ENCODE measurements at places on chromosomes 6 and 20.

- DNase-seq: no peak
Observed at GRCh38 chr6:130826442-130827246, 562 bp upstream of the SMLR1 start.

DNA sequence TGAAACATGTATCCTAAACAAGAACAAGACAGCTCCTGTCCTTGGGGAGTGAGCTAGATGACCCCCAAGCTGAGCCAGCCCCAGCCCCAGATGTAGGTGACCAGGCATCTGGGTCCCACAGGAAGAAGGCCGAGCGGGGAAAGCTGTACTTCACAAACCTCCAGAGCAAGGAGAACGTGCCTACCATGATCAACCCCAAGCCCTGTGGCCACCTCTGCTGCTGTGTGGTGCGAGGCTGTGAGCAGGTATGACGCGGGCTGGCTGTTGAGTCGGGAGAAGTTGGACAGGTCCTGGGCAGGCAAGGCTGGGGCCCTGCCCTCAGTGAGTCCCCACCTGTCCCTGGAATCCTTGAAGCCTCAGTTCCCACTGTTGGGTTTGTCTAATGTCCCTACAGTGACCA lies 11.4 kb upstream of the CAPN11 start:
- no peak for DNase-seq

DNA sequence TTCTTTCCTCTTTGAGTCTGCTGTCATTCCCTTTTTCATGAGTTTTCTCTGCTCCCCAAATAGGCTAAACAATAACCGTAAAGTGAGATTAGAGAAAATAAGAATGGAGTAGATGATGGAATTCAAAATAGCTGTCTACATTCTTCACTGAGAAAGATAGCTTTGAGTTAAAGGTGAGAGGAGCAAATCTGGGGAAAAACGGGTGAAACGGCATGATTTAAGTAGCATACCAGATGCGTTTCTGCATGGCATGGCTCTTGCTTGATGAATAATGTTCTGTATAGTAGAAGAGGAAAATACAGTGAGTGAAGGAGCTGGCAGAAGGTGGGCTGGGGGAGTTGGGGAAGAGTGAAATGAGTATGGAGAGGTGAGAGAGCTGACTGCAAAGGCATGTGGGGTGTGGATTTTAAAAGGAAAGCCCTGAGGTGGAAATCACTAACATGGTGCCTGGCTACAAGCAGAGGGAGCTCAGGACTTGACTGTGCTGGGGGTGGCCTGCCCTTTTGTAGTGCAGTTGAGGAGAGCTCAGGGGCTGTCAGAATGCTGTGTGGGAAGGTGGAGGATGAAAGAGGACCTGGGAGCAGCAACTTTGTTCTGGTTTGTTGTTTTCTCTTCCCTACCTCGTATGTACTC lies 8.8 kb downstream of the BICRAL start:
- DNase-seq: no peak

DNA sequence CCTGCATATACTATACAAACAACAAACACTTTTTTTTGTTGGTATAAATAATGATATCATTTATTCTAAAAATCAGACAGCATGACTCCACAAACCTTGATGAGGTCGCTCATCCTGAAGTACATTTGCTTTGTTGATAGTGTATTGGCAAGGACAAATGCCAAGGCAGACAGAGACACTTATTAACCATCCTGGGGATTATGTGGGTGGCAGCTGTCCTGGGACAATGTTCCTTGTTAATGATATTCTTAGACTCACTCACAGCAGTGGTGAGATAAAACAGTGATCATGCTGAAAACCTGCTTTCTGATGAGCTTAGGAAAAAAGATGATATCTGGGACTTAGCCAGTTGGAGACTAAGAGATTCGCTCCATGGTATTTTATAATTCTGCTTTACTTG lies 85.4 kb upstream of the OGFRL1 start:
- no peak for DNase-seq

DNA sequence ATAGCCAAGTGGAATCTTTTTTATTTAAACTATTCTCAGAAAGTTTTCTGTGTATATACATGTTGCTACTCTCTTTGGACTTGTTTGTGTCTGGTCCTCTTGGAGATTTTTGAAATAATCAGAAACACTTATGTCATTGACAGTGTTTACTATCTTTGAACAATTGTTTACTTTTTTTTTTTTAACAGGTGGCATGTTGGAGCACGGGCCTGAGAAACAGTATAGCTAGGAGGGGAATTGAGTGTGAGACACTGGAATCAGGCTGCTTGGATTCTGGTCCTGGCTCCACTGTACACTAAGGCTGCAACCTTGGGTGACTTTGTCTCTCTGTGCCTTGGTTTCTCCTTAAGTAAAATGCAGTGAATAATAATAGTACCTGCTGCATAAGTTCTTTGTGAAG lies 279.6 kb downstream of the PRL start:
- no peak for DNase-seq

GRCh38 chr20:14711652-14712051 lies 374.2 kb upstream of the FLRT3 start:
- no peak for DNase-seq

GRCh38 chr6:82264824-82265223 lies 17.3 kb upstream of the IBTK start:
- DNase-seq: no peak

DNA sequence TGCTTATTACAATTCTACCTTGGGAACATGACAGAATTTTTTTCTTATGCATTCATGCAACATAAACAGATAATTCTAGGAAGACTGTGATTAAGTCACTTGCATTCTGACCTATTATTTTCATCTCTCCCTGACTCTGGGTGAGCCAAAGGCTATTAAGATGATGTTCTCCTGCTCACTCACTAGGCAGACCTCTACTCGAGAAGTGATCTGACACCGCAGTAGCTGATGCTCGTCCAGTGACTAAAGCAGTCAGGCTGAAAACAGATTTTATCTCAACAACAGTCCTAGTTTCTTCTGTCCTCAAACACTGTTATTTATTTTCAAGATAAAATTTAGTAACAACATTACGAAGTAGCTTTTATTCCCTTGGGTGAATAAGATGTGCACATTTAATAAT lies 17.3 kb downstream of the NAA20 start:
- DNase-seq: no peak

GRCh38 chr20:54345821-54346220 lies 129.6 kb upstream of the DOK5 start:
- no peak for DNase-seq

GRCh38 chr20:59207742-59208357 lies 44.2 kb downstream of the ZNF831 start:
- DNase-seq: peak; percentile 57

DNA sequence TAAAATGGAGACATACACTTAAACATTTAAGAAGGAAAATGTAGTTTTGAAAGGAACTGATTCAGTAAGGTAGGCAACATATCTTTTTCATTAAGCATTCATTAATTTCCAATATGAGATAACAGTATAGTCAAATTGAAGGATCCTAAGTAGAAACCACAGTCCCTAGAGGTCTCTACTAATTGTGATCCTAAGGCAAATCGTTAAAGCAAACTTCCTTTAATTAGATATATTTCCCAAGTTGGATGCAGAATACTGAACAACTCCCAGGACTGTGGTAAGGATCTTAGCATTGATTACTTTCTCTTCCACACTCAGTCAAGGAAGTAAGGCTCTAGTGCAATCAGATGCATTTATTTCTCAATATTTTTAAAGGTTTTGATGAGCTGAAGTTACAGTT lies 604.1 kb upstream of the GJE1 start:
- no peak for DNase-seq

DNA sequence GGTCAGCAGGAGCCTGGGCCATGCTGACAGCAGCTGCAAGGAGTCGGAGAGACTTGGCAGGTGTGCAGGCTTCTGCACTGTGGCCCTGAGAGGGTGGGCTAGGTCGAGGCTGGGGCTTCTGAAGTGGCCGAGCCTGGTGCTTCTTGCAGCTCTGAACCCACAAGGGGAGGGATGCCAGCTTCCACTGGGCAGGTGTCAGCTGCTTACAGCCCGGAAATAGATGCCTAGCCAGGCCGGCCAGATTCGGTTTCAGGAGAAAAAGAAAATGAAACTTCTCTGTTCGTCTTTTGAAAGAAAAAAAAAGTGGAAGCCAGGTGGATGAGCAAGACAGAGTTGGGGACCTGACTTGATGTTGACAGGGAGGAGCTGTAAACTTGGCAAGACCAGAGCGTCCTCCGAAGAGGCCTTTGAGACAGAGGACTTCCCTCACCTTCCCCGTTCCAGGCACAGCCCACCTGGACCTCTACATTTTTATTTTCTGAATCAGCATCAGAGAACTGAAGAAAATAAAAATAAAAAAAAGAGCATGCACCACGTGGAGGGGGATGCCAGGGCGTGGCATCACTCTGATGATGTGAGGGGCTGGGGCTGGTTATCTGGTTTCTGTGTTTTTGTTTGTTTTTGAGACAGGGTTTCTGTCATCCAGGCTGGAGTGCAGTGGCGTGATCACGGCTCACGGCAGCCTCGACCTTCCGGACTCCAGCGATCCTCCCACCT lies at the start of gene ZBP1:
TSS of gene ZBP1 (minus strand) at position 153 of the 717 bp plus-strand sequence. CDS start at position 22, 131 bp downstream.
- DNase-seq: no peak

DNA sequence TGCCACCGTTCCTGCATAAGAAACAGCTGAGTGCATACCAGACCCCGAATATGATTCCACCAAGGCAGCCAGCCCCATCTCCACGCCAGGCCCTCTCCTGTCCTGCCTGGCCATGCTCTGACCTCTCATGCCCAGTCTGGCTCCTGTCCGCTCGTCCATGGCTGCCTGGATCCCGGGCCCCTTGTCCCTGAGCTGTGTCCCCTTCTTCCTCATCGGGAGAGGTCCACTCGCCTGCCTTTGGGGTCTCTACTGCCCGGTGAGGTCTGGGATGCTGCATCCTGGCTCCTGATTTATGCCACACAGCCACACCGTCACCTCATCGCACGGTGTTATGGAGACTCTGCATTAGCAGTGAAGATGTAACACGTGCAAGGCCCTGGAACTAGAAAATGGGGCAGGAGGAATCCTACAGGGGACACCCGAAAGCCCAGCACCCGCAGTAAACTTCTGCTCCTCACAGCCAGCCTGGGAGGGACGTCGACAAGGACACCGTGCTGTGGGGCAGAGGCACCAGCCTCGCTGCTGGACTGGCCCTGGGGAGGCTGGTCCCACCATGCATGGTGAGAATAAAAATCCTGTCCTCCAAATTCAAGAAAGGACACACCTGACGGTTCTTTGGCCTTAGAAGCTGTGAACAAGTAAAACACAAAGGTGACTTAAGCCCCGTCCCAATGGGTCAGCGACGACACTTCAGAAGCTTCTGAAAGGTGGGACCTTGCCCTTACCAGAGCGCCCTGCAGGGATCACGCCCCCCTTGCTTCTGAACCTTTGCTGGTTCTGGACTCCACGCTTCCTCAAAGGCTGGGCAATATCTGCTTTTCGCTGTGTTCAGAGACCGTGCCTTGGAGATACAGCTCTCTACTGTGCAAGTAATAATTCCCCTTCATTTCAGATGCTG lies 103.0 kb downstream of the DLL1 start:
- no peak for DNase-seq

GRCh38 chr20:2179949-2180348 lies 78.3 kb downstream of the STK35 start:
- DNase-seq: no peak

GRCh38 chr6:34912715-34913464 lies 23.8 kb downstream of the ANKS1A start:
- DNase-seq: no peak

- no peak for DNase-seq
Observed at GRCh38 chr20:36861875-36862801, 13.8 kb upstream of the TLDC2 start.

GRCh38 chr6:6714118-6714897 lies 125.8 kb downstream of the LY86 start:
- DNase-seq: no peak

- DNase-seq: no peak
Observed at GRCh38 chr20:41437836-41438235, 71.2 kb upstream of the EMILIN3 start.

DNA sequence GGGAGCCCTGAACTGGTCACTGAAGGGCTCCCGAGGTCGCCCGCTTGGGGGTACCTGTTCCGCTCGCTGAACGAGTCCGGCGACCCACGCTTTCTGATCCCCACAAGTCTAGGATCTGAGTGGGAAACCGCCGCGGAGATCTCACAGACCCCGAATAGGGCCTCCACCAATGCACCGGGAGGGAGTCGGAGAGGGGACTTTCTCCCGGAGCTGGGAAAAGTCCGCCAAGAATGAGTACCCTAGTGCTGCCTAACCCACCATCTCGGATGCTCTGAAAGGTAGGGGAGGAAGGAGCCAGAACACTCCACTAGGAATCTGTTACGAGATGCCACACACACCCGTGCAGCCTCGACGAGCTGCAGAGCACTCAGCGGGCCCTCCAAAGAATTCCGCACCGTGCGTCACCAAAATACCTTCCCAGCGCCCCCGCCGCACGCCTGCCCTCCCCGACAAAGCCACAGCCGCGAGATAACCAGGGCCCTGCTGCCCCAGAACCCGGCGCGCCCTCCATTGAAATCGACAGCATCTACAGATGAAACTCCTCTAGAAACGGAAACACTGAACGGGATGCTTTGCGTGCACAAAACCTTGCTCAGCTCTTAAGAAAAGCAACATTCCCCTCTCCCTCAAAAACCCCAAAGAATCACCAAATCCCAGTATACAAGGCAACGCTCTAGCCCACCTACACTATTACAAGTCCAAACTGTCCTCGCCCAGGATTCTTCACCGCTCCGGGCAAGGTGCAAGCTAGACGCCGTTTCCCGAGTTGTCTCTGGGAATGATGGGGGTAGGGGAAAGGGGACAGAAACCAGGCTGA lies 686 bp downstream of the COL12A1 start:
- DNase-seq: no peak

DNA sequence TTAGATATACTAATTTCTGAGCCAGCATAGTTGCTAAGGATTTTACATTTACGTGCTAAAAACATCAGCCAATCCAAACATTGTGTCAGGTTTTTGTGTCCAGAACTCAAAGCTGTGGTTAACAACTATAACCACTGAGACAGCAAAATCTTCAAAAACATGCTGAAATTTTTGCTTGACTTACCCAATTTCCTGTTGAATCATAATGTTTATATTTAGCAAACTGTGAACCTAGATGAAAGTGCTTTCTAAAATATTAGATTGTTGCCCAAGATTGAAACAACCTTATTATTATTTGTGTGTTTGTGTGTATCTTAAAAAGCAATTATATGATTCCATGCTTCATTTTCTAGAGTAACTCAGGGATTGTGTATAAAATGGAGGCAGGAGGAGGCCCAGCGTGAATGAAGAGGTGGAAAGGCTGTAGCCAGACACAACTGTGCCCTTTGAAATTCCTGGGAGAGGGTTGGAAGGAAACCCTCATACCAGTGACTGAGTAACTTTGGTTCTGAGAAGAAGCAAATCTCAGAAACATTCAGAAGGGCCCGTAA lies 48.0 kb downstream of the ARMC2 start:
- no peak for DNase-seq

- no peak for DNase-seq
Observed at GRCh38 chr6:37204014-37204751, 34.2 kb downstream of the PIM1 start.

- DNase-seq: no peak
Observed at GRCh38 chr6:101722991-101723579, 329.6 kb downstream of the GRIK2 start.

- no peak for DNase-seq
Observed at GRCh38 chr20:61162451-61162850, 89.6 kb upstream of the CDH4 start.

DNA sequence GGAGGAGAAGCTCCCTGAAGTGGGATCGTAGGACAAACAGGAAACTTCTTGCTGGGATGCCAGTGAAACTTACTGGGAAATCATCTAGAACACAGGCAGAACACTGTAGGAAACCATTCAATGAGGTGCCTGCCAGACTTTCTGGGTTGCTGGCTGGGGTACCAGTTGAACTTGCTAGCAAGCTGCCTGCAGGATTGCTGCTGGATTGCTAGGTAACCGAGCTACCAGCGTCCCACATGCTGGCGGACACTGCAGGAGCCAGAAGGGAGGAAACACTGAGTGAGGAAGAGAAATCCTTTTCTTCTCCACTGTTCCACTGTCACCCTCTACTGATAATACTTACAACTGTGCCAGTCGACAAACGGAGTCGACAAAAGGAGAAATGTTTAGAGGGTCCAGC lies 91.3 kb upstream of the SLC35B3 start:
- DNase-seq: no peak
